ENCODE measurements at places on chromosomes 3 and 15. TPM values are rescaled to one million over a fixed set of nuclear protein-coding genes. Genes with fewer than 3 reads are reported as not detected.

LMCD1 gene
- total RNA-seq: 8.6 TPM

PEX11A gene
- total RNA-seq: 4.1 TPM

TGM4 gene
- total RNA-seq: not detected

MASP1 gene
- total RNA-seq: 2.0 TPM

PATL2 gene
- total RNA-seq: 11.0 TPM

All from Peyer's patch (tissue), 4 donors.